Stimulated activated CD8-positive, alpha-beta memory T cell treated with anti-CD3 and anti-CD28 coated beads, Interleukin-15, amount 100 ng/mL, for 24 hours (primary cell): ENCODE measurements at places on chromosomes 2 and 18.

DNA sequence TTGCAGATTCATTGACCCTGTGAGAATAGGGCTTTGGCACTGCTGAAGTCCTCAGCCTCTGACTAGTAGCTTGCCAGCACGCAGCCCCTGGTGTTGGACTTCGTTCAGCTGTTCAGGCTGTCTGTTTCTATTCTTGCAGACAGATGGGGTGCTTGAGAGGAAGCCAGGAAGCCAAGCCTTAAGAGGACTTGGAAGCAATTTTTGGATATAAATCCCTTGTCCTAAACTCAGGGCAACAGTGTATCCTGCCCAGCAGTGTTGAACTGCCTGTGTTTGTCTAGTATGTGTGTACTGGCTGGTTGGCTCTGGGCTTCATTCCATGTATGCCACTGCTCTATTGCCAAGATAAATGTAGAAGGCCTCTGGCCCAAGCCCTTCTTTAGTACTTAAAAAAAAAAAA is 108.6 kb downstream of the COMMD1 start:
- DNase-seq, result no peak

GRCh38 chr2:239073270-239073669 is 225.4 kb downstream of the TWIST2 start:
- no peak for DNase-seq

GRCh38 chr2:168075446-168075845 is 171.9 kb downstream of the STK39 start:
- DNase-seq, result no peak

DNA sequence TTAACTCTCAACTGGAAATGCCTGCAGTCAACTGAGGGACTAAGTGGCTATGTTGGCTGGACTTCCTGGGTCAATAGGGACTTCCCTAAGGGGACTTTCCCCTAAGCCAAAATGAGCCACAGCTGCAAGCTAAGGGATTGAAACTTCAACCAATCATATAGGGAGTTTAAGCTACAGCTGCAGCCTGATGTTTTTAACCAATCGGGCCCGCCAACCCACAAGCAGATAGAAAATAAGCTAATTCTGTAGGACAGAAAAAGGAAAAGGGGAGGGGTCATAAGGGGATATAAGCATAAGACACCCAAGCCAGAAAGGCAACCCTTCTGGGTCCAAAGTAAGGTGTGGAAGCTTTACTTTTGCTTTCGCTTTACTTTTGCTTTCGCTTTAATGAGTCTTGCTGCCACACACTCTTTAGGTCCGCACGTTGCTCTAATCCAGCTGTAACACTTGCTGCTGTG is 927.5 kb downstream of the ERBB4 start:
- no peak for DNase-seq

GRCh38 chr18:34871435-34871834 is 161.3 kb downstream of the DTNA start:
- no peak for DNase-seq

DNA sequence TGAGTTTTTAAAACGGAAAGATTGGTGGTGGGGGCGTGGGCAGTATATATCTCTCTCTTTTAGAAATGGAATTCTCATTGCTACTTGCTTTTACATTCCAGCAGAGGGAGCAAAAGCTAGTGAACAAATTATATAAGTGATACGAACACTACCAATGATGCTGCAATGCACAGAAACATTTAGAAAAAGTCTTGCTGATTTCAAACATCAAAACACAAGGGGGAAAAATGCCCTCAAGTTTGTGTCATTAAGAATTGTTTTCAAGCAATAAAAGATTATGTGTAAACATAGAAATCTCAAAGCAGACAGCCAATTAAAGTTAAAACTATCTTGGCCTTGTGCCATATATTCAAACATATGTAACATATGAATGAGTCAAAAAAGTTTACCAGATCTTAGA is 296.3 kb upstream of the KCNJ3 start:
- no peak for DNase-seq

- peak; percentile 86 for DNase-seq
These were observed at the start of gene CEP68 for GRCh38 chr2:65056215-65057053. CEP68 (plus strand) TSS chr2:65056416; CDS start chr2:65069445, 13,029 bp downstream.

GRCh38 chr2:652881-653480 is 24.2 kb downstream of the TMEM18 start:
- no peak for DNase-seq

- no peak for DNase-seq
These were observed 33.1 kb upstream of the REG3G start for GRCh38 chr2:78992451-78992806.

DNA sequence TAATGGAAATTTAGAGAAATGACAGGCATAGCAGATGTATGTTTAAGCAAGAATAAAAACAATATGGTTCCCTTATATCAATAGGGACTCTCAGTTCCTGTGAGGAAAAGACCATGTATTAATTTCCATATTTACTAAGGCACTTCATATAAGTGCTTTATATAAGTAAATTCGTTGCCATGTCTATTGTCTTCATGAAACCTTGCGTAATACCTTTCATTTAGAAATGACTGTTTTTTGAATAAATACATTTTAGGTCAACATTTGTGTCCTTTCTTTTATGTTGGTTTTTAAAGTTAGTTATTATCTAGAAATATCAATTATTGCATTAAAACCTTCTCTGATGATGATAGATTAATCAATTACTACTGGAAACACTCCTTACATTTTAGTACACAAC is 83.3 kb downstream of the KCNS3 start:
- DNase-seq, result no peak

- no peak for DNase-seq
These were observed 98.7 kb downstream of the TFCP2L1 start for GRCh38 chr2:121186261-121186660.

GRCh38 chr18:29823671-29824070 is 1218.9 kb downstream of the DSC3 start:
- DNase-seq, result no peak

GRCh38 chr2:127826047-127826446 is 15.1 kb upstream of the WDR33 start:
- no peak for DNase-seq

- DNase-seq, result no peak
These were observed 75.4 kb downstream of the CDK15 start for GRCh38 chr2:201881741-201882140.

GRCh38 chr2:43199492-43200488 is 26.6 kb downstream of the ZFP36L2 start:
- DNase-seq, result no peak

DNA sequence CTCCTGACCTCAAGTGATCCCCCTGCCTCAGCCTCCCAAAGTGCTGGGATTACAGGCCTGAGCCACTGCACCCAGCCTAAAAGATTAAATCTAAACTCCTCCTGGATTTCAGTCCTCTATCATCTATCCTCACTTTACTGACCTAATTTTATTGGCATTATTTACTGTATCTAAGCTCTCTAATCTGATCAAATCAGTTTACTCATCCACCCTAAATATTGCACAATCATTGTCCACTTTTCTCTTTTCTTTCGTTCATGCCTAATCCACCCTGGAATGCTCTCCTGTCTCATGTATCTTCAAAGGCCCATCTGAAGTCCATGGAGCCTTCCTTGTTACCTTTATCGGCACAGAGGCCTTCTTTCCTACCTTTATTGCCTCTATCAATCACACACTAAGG is 31.6 kb upstream of the GPR155 start:
- DNase-seq, result no peak

GRCh38 chr2:112812318-112813267 is 24.0 kb downstream of the IL1B start:
- DNase-seq, result no peak

GRCh38 chr2:214774108-214774507 is 35.4 kb downstream of the BARD1 start:
- DNase-seq, result no peak

GRCh38 chr2:237935740-237936452 is 30.9 kb upstream of the UBE2F start:
- no peak for DNase-seq

- DNase-seq, result no peak
These were observed 179.6 kb downstream of the MGAT5 start for GRCh38 chr2:134433469-134433868.

DNA sequence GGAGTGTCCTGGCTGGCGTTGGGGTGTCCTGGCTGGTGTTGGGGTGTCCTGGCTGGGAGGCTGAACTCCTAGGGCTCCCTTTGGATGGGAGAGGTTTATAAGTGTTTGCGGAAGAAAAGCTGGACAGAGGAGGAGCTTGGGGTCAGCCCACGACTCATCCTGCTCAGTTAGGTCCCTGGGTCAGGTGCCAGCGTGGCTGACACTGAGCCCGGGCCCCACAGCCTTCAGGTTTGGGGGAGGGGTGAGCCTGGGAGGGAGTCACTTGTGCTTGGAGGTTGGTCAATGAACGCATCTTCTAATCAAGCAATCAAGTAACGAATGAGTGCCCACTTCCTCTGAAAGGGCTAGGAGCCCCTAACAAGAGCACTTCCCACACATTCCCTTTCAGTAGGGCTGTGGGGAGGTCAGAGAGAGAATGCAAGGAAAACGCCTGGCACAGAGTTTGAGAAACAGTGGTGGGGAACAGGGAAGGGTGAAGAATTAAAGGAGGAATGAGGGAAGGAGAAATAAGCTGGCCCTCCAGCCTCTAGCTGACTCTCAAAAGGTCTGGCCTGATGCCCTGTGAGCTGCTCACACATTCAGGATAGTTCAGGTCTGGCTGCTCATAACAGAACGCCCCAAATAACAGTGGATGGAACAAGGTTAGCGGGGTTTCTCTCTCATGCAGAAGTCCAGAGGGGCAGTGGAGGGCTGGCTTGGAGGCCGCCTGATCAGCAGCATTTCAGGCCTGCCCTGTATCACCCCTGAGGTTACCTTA is 670 bp downstream of the KCNIP3 start:
- DNase-seq, result no peak

DNA sequence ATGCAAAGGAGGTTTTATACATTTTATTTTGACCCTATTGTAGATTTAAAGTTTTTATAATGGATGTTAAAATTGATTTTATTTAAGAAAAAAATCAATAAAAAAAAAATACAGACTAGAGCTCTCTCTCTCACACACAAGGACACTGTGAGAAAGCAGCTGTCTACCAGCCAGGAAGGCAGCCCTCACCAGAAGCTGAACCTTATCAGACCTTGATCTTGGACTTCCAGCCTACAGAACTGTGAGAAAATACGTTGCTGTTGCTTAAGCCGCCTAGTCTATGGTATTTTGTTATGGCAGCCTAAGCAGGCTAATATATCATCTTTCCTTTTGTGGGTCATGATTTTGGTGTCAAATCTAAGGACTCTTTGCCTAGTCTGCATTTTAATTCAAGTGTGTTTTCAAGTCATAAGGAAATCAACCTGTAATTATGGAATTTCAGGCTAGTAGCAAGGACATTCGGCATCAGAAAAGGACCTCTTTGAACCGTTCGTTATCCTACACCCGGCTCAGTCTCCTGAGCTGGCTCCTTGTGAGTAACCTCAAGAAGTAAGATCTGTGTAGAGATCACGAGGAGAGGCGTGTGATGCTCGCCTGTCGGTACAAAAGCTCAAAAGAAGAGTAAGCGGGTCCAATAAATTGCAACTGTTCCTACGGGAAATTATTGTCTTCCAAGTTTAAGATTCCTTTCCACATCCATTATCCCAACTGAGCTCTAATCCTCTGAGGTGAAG is 98.2 kb downstream of the PDCL3 start:
- no peak for DNase-seq

DNA sequence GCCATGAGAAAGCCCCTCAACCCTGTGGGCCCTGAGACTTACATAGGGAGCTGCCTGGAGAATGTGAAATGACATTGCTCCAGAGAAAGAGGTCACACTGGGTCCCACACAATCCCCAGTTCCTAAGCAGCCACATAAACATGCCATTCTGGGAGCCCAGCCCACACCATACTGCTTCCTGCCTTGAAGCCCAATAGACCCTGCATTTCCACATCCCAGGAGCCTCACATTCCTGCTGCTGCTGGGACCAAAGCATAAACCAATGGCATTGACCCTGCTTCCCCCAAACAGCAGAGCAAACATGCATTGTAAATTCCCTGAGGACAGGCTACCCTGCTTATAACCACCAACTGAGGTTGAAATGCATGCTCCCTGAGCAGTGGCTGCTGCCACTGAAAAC is 1117.6 kb upstream of the SLC39A10 start:
- DNase-seq, result no peak

GRCh38 chr18:24370120-24370519 is 27.5 kb downstream of the OSBPL1A start:
- DNase-seq, result no peak

DNA sequence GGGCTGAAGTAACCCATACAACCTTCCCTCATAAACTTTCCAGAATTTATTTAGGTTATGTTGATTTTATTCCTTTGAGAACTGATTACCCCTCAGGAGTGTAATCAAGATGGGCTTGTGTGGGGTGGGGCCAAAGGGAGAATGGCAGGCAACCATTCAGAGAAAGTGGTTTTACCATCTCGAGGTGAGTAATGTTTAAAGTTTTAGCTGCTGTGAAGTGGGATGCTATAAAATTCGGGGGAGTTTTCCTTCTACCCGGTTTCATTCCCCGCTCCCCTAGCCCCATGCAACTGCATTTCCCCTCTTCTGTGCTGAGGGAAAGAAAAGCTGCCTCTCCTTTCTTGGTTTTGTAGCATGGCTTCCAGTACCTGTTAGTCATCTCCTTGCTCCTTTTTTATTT is 34.7 kb downstream of the MAP4K4 start:
- DNase-seq, result no peak

- no peak for DNase-seq
These were observed 32.6 kb downstream of the BCL2 start for GRCh38 chr18:63286926-63287325.

GRCh38 chr2:11243512-11243911 is 88.2 kb downstream of the SLC66A3 start:
- DNase-seq, result no peak
